ENCODE measurements at places on chromosomes 7 and 10.

GRCh38 chr7:78435355-78435754, 636.8 kb downstream of the PHTF2 start:
- DNase-seq: no peak
- no peak overlapping the region for H3K4me3 ChIP-seq
- H3K4me1 ChIP-seq: peaks cover 6% of the 10 kb centered on the region
- H3K27me3 ChIP-seq: no peaks in the 10 kb centered on the region
- H3K27ac ChIP-seq: no peak overlapping the region

DNA sequence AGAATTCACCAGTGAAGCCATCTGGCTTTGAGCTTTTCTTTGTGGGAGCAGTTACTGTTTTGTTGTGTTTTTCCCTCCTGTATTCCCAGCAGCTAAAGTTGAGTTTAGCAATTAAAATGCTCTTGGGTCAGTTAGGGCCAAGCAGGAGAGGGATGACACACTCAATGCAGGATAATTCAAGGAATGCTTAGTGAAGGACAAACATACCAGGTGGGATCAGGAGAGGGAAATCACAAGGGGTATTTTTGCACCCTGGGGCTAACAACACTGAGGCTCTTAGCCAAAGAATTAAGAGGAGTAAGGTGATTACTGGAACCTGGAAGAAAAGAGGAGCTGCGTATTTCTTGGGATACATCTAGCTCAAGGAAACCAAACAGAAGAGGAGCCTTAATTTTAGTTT, 82.4 kb upstream of the KCND2 start:
- no peaks in the 10 kb centered on the region for H3K4me1 ChIP-seq
- H3K27me3 ChIP-seq: no peaks in the 10 kb centered on the region
- H3K36me3 ChIP-seq: no peaks in the 10 kb centered on the region
- H3K4me3 ChIP-seq: no peak overlapping the region

- no peaks in the 10 kb centered on the region for H3K36me3 ChIP-seq
- H3K27me3 ChIP-seq: no peaks in the 10 kb centered on the region
- H3K4me1 ChIP-seq: peaks cover 6% of the 10 kb centered on the region
- no peak for DNase-seq
- no peak overlapping the region for H3K4me3 ChIP-seq
Observed at GRCh38 chr10:48802611-48803071, 118.0 kb downstream of the WDFY4 start.

DNA sequence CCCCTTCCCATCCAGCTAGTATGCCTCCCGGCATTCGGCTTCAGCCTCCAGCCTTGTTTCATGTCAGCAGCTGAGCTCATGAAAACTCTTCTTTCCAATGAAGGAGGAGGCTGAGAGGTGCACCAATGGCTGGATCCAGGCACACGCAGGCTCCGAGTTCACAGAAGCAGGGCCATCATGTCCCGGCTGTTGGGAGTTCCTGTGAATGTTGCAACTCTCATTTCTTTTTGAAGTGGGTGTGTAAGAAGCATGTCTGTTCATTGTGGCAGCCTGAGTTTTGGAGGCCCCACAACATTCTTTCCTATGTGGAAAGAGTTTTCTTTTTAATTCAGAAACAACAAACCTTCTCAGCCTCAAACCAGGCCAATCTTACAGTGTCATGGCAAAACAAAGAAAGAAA, 89.7 kb downstream of the PTPRE start:
- H3K27me3 ChIP-seq: no peaks in the 10 kb centered on the region
- no peak overlapping the region for H3K4me3 ChIP-seq
- no peak overlapping the region for H3K27ac ChIP-seq

- H3K4me1 ChIP-seq: no peaks in the 10 kb centered on the region
- H3K27me3 ChIP-seq: no peaks in the 10 kb centered on the region
- no peak overlapping the region for H3K27ac ChIP-seq
- H3K36me3 ChIP-seq: peaks cover 1% of the 10 kb centered on the region
- H3K4me3 ChIP-seq: no peak overlapping the region
Observed at GRCh38 chr10:4596951-4597350, 229.1 kb upstream of the AKR1E2 start.

DNA sequence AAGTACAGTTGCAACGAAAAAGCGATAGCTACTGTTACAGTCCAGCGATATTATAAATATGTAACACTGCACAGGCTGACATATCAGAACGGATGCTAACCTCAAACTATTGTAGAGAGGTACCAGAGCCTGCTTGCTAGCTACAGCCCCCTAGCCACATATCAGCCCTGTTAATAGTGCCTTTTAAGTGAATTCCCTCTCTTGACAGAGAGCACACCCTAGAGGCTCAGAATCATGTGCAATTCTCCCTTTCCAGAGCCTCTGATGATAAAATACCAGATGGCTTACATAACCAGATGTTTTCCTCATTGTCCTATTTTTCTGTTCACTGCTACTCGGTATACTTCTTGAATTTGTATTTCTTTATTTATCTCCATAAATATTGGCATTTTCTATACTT, 960.7 kb upstream of the CELF2 start:
- DNase-seq: peak; percentile 13
- no peaks in the 10 kb centered on the region for H3K27me3 ChIP-seq
- no peak overlapping the region for H3K27ac ChIP-seq

GRCh38 chr10:1416456-1417037, 320.8 kb downstream of the ADARB2 start:
- DNase-seq: no peak
- no peak overlapping the region for H3K4me3 ChIP-seq
- H3K27me3 ChIP-seq: no peaks in the 10 kb centered on the region
- no peak overlapping the region for H3K27ac ChIP-seq
- no peaks in the 10 kb centered on the region for H3K4me1 ChIP-seq
- no peaks in the 10 kb centered on the region for H3K36me3 ChIP-seq

DNA sequence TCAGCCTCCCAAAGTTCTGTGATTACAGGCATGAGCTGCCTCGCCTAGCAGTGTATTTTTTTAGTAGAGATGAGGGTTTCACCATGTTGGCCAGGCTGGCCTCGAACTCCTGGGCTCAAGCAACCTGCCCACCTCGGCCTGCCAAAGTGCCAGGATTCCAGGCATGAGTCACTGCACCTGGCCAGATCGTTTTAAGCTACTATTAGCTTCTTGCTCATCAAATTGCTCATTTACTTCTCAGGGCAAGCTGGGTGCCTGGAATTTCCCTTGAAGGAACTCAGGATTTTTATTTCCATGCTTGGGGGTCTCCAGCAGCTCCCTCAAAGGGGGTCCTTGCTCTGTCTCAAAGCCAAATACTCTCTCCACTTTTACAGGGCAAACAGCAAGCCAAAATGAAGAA, 798.0 kb upstream of the AUTS2 start:
- H3K27ac ChIP-seq: no peak overlapping the region
- no peak overlapping the region for H3K4me3 ChIP-seq
- DNase-seq: no peak

DNA sequence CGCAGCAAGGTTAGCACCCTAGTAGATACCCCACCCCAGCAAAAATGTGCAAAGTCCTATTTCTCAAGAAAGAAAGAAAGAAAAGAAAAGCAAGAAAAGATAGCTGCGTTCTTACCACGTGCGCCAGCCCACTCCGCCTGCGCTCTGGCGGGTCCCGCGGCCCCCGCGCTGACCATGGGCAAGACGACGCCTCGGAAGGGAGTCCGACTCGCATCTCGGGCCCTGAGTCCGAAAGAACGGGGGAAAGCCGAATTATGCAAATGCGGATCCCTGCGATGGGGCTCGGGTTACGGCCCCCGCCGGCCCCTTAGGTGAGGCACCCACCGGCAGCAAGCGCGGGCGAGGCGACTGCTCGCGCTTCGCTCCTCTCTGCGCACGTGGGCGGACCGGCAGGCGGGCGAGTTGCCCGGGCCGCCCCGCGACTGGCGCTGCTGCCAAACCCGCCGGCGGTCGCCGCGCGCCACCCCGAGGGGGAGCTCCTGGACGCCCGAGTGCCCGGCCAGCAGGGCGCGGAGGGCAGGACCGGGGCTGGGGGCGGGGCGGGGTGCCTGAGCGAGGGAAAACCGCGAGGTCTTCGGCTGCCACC, 2.4 kb upstream of the EGR2 start:
- no peak overlapping the region for H3K4me3 ChIP-seq
- H3K36me3 ChIP-seq: no peaks in the 10 kb centered on the region
- H3K27ac ChIP-seq: no peak overlapping the region
- DNase-seq: no peak
- peaks cover 21% of the 10 kb centered on the region for H3K4me1 ChIP-seq

- peaks cover 36% of the 10 kb centered on the region for H3K36me3 ChIP-seq
- no peak overlapping the region for H3K27ac ChIP-seq
- H3K4me3 ChIP-seq: no peak overlapping the region
- peak; percentile 66 for DNase-seq
Observed at GRCh38 chr7:74101061-74101681, 17.6 kb downstream of the LIMK1 start.

Data from trophoblast cell (in vitro differentiated cells and primary cell).